Stimulated activated effector memory CD8-positive, alpha-beta T cell treated with anti-CD3 and anti-CD28 coated beads, Interleukin-12 subunit alpha, Interleukin-12 subunit beta, amount 100 ng/mL, for 72 hours (primary cell): ENCODE measurements at places on chromosomes 7 and 10.

DNA sequence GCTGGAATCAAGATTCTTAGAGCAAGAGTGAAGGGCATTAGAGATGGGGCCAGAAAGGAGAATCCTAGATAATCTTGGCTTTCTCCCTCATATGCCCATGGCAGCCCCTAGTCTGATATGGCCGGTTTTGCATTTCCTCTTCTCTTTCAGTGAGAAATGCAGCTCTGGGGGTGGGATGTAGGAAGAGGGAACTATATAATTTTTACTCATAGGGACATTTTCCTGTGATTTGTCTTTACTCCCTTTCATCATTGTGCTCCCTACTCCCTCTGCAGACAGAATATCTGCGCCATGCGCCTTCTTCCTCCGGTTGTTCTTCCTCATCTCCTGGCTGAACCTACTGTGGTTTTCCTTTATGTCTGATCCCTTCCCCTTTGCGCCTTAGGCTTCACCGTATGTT lies 16.8 kb upstream of the CHCHD1 start:
- DNase-seq: no peak

- DNase-seq: no peak
Measured at GRCh38 chr7:94417901-94418300, 23.2 kb downstream of the COL1A2 start.

DNA sequence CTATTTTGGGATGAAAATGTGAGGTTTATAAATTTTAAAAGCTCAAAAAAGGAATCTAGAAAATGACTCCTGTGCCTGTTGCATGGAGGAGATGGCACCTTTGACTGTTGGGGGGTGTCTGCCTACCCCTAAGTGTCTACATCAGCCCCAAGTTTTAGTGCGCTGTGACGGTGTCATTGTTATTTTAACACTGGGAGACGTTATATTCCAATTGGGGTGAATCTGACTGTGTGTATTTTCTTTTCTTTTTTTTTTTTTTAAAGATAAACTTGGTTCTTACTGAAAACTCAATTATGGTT lies 517 bp downstream of the SRGN start:
- DNase-seq: no peak

GRCh38 chr10:2921956-2922680 lies 145.2 kb upstream of the PFKP start:
- no peak for DNase-seq

- DNase-seq: no peak
Measured at GRCh38 chr10:129161150-129161549, 305.9 kb upstream of the MGMT start.

- DNase-seq: no peak
Measured at GRCh38 chr10:44312401-44312800, 72.5 kb downstream of the CXCL12 start.

- no peak for DNase-seq
Measured at GRCh38 chr10:55233090-55233489, 432.1 kb upstream of the PCDH15 start.

DNA sequence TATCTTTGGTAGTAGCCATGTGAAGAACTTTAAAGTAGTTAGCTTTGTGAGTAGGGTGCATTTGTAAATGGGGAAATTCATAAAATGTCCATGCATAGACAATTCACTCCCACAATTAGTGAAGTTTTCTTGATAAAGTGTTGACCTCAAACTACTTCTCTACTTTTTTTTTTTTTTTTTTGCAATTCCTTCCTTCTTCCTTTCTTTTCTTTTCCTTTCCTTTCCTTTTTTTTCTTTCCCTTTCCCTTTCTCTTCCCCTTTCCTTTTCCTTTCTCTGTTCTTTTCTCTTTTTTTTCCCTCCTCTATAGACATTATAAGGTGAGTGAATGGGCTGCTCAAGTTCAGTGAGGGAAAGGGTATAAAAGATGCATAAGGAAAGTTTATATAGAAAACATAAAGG lies 184.2 kb downstream of the PTEN start:
- DNase-seq: no peak

DNA sequence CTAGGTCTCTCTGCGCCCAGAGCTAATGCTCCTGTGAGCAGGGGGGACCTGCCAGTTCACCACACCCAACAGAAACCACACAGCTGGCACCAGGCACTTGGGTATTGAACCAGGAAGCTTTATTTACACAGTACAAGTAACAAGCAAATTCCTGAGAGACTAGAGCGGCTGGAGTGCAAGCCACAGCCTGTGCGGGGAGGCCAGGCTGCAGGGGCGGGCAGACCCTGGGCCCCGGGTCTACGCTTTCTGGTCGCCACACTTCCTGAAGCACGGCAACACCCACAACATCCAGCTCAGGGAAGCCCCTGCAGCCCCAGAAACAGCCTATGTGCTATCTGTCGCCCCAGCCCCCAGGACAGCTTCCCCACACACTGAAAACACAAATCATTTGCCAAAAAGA lies 125.0 kb downstream of the FAM53B start:
- DNase-seq: no peak

DNA sequence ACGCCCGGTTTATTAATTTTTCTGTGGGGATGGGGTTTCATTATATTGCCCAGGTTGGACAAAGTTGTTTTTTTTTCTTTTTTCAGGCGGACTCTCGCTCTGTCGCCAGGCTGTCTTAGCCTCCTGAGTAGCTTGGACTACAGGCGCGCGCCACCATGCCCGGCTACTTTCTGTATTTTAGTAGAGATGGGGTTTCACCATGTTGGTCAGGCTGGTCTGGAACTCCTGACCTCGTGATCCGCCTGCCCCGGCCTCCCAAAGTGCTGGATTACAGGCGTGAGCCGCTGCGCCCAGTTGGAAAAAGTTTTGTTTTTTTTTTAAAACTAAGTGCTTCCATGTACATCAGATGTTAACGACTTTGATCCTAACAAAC lies 542 bp upstream of the ZNF394 start:
- DNase-seq: no peak

- no peak for DNase-seq
Measured at GRCh38 chr7:155850001-155850436, 37.8 kb upstream of the SHH start.

DNA sequence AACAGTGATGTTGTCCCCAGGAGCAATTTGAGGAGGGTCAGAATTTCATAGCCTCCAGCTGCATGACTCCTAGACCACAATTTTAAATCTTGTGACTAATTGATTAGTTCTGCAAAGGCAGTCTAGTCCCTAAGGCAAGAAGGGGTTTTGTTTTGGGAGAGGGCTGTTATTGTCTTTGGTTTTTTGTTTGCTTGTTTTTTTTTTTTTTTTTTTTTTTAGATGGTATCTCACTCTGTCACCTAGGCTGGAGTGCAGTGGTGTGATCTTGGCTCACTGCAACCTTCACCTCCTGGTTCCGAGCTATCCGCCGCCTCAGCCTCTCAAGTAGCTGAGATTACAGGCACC lies 117.0 kb downstream of the MARCHF5 start:
- no peak for DNase-seq

- DNase-seq: no peak
Measured at GRCh38 chr10:110867807-110868465, 3.8 kb upstream of the PDCD4 start.

GRCh38 chr7:38318241-38318640 lies 44.8 kb upstream of the TARP start:
- no peak for DNase-seq

- no peak for DNase-seq
Measured at GRCh38 chr7:44348300-44348699, 22.9 kb upstream of the CAMK2B start.

- DNase-seq: no peak
Measured at GRCh38 chr7:80679921-80680907, 41.8 kb downstream of the CD36 start.

- no peak for DNase-seq
Measured at GRCh38 chr7:116692401-116693308, 20.7 kb downstream of the MET start.

DNA sequence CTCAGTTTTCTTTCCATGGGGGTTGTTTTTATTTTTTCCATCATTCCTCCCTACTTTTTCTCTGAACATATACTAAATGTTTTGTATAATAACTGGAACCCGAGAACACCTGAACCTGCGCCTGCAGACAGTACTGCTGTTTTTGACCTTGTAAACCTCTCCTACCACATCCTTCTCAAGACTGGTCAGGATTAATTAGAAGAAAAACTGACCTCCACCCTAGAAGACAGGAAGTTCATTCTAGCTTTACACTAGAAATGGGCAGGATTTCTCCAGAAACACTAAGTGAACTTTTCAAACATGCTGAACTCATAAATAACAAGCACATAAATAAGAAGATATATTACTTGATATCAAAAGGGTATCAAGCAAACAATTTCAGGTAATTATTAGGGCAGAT lies 751 bp upstream of the HYCC1 start:
- no peak for DNase-seq

DNA sequence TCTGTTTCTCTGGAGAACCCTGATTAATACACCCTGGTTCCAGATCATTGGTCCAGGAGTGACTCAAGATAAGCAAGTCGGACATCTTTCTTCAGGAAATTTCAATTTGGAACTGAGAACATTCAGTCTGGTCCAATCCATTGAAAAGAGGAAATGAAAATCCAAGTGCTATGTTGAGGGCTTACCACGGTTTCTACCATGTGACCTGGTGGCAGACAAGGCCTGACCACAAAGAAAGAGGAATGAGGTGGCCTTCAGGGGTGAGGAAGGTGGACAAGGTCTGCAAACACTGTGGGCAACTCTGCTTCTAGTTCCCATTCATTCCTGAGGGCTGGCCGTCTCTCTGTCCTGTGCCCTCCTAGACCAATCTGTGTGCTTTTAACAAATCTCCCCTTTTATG lies 149.2 kb upstream of the GHITM start:
- DNase-seq: no peak

DNA sequence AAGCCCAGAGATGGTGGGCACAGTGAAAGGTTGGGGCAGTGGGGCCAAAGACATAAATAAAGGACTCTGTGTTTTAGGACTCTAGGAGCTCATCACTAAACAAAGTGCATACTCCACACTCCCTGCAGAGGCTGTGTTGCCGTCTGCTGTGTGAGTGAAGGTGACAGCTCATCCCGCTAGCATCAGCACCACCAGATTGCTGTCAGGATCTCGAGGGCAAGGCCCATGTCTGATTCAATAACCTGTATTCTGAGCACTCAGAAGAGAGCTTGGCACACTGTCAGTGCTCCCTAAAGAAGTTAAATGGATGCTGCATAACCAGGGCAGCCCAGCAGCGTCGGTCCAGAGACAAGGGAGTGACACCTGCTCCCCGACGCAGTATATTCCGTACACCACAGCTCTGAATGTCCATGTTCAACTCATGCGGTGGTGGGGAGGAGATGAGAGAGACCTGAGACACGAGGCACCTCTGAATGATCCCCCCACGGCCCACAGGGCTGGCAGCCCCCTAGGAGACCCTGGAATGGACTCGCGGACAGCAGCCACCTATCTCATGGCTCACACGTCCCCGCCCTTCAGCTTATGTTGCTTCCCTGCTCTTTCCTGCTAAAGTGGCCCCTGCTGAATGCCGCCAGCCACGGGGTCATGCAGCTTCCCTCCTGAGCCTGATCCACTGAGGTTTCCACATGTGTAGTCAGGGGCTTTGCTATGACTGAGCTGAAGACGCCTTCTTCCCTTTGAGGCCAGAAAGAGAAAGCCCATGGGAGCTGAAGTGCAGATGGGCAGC lies 132.7 kb upstream of the KCNMA1 start:
- no peak for DNase-seq

DNA sequence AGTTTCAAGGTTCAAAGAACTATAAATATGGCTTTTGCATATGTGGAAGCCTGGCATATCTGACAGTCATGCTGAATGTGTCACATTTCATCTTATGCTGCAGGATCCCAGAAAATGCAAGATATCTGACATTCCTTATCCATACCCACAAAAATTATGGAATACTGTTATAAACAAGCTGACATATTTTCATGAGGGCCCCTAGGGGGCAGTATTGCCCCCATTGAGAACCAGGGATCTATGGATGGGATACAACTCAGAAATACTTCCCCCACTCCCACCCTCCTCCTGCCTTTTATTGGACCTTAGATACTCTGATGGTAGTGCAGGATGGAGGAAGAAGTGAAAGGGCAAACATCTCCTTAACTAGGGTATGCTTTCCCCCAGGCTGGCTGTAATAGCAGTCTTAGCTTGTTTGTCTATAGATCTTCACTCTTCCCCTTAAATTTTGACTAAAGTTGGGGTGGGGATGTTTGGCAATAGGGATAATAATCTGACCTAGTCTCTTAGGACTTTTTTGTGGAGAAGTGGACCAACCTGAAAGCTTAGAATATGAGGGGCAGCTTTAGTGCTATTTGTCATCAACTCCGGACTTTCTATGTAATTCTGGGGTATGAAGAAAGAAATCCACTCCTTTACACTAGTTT lies 3.5 kb upstream of the GNGT1 start:
- DNase-seq: no peak

GRCh38 chr7:45922810-45923209 lies 1.7 kb upstream of the IGFBP3 start:
- DNase-seq: no peak

DNA sequence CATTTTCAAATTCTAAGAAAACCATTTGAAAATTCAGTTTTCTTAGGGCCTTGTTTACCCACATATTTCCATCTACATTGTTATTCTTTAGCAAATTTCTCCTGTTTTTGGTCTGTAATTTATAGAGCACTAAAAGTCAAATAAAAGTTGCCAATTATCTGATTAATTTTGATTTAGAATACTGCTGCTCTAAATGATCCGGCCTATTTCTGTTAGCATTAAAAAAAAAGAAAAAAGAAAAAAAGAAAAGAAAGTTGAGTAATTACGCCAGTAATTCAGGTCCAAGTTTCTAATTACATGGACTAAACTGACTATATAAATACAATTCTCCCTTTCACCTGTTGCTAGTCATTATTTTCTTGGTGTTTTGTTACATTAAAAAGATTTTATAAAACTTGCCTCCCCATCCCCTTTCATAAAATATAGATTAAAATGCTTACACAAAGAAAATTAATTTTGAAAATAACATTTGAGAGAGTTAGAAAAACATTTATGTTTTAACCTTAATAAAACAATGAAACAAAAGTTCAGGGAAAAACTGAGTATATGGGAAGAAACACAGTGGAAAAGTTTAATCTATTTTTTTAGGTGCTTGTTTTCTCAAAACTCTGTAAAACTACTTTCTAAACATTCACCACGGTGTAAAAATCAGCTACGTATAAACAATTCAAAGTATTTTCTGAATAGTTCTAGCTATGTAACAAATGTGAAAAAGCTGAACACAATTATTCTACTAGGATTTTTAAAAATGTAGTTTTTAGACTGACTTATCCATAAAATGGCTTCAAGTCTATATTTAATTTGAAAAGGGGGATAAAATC lies 6.8 kb upstream of the COMMD3 start:
- no peak for DNase-seq
